NCI-H187 (cell line): ENCODE measurements at places on chromosomes 6 and 20.

- DNase-seq, result no peak
Observed at GRCh38 chr6:64896939-64897338, 810.1 kb downstream of the EYS start.

GRCh38 chr6:55047451-55048044 is 126.8 kb upstream of the HCRTR2 start:
- DNase-seq, result no peak

DNA sequence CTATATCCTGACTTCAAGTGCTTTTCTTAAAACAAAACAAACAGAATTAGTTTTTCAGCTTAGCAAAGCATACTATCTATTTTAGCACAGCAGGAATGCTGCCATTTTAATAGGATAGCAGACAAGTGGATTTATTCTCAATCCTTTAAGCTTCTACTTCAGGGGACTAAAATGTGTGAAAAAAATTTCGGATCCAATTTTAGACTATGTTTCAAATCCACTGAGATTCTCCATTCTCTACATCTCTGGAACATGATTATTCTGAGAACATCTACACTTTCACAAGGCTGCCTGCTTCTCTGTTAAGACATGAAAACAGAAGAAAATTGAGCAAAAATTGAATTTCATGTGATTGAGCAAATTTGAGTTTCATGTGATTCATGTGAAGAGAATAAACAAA is 1321.3 kb downstream of the HACE1 start:
- DNase-seq, result no peak

DNA sequence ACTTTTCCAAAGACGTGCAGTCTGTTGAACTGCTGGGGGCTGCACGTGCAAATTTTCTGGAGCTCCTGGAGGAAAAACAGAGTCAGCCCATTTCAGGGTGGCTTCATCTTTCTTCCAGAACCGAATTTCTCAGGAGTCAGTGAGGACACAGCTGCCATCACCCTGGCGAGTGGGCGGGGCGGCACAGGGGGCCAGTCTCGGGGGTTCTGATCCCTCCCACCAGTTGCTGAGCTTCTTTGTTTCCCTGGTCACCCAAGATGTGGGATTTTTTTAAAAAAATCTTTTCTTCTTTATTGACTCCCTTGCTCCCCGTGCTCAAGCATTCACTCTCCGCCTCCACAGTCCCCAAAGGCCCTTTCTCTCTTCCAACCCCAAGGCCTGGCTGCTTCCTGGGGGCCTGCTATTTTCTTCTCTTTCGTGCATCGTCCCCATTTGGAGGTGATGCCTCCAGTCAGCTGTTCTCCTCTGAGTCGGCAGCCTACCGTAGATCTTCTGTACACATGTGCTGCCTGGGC is 8.9 kb downstream of the C6orf118 start:
- DNase-seq, result no peak

DNA sequence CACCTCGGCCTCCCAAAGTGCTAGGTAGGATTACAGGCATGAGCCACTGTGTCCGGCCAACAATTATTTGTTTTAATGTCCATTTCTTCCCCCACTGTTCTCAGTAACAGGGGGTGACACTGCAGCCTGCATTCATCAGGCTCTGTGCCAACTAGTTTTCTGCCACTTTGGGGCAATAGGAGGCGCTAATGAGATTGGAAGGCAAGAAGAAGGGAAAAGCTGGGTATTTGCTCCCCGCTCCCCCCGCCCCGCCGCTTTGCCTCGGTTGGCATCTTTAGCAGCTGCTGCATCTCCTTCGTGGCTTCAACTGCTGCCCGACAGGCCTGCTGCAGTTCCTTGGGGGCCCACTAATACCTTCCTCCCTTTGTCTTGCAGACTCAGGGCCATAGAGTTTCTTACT is 35.0 kb upstream of the MDGA1 start:
- no peak for DNase-seq

DNA sequence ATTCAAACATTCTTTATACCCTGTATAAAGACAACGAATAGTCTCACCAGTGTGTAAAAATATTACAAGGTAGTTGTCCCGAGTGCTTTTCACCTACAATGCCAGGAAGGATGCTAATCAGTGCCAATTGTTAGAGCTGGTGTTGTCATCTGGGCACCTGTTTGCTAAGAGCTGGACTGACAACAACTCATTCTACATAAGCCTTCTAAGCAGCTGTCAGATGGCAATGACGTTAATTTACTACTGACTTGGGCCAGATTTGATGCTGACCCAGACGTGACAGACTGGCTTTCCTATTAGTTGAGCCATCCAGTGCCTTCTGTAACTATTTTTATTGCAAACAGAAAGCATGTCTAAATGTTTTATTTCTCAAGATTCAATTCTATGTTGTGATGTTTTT is 355.2 kb downstream of the ADGRB3 start:
- no peak for DNase-seq

GRCh38 chr6:15088904-15089568 is 156.8 kb upstream of the JARID2 start:
- DNase-seq, result peak; percentile 80

DNA sequence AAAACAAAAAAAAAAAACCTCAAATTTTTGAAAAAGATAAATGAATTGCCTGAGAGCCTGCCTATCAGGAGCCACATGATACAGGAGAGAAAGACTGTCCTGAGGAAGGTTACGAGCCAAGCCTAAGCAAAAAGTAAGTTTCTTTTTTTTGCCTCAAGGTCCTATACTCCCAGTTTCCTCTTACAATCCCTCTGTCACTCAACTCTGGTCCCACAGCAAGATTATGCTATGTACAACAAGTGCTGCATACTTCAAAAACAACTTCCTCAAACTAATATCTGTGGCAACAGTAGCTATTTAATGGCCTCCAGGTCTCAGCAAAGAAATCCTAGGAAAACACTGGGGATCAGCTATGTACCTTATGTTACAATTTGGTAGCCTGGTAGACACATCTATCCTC is 46.8 kb downstream of the PLN start:
- DNase-seq, result no peak

DNA sequence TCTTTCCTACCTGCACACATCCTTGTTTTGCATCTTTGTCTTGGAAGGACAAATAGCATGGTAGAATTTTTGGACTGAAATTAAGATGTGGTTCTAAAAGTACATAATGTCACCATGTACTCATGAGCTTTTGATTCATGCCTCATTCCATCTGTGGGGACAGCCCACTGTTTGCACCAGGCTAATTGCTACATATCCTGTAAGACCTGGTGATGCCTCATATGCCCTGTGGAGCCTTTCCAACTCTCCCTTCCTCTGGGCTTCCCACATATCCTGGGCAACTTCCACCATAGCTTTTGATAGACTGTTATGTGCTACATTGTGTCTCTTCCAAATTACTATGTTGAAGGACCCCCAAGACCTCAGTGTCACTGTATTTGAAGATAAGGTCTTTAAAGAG is 213.6 kb upstream of the PREP start:
- DNase-seq, result no peak

DNA sequence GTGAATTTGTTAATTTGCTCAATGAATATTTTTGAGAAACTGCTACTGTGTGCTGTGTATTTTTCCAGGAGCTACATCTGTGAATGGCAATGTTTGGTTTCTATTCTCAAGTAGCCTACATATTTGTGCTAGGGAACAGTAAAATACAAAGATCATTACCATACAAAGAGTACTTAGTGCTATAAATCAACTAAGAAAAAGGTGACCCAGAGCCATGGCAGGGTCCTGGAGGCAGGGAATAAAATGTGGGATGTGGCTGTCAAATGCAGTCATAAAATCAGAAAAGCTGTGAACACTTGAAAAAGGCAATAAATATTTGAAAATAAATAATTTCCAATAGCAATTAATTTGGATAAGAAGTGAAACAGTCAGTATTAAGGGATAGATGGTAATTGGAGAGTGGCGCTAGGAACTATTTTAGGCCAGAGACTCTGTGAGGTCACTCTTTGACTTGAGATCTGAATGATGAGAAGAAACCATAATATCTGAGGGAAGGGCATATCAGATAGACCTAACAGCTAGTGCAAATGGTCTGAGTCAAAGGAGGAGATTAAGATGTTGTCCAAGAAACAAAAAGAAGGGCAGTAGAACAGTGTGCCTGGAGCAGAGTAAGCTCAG is 98.8 kb downstream of the MANEA start:
- no peak for DNase-seq

- DNase-seq, result no peak
Observed at GRCh38 chr6:137678451-137678850, 184.3 kb upstream of the OLIG3 start.

- DNase-seq, result no peak
Observed at GRCh38 chr6:35370124-35370741, 27.9 kb downstream of the PPARD start.

DNA sequence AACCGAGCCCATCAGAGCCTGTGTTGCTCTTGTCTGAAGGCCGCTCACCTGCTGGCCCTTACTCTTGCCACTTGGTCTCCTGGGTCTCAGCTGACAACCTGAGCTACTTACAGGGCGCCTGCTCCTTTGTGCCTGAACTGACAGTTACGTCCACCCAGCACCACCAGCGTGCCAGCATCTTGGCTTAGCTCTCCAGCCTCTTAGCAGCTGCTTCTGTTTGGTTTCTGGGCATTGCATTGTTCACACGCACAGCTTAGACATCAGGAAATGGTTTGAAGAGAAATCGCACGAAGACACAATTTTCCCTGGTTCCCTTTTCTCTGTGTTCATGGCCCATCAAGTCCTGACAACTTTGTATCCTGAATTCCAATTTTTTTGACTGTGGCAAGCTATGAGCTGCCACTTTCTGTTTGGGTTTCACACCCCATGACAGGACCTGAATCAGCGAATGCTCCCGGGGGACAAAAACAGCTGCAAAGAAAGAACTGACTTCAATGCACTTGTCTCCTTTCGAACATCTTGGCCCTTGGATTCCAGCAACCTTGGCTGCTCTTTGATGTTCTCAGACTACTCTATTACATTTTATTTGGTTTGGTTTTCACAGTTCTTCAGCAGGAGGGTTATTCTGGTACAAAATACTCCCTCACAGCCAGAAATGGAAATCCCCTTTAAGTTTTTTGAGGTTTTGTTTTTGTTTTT is 45.2 kb upstream of the LY86 start:
- DNase-seq, result no peak

DNA sequence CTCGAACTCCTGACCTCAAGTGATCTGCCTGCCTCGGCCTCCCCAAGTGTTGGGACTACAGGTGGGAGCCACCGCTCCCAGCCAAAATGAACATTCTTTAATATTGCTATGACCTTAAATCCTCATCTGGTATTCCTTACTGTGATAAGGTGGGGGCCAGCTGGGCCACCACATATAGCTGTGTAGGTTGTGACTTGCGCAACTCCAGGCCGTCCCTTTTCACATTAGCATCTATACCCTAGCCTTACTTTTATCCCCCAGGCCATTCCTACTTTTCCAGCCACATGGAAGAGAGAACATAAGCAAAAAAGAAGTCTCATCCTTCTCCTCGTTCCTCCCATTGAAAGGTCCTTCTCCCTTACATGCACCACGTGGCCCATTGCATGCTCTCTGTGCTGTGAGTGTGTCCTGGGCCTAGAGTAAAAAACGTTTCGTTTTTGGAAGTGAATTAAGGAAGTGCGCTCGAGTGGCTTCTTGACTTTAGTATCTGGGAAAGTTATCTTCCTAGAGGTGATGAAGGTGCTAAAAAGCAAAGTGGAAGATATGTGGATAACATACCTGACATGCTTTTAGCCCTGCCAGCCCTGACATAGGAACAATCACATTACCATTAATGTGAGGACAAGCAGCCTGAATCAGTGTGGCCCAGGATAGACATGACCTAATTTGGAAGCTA is 56.8 kb upstream of the KIF13A start:
- no peak for DNase-seq

GRCh38 chr6:27752038-27752885 is 159.9 kb downstream of the OR2B2 start:
- DNase-seq, result peak; percentile 18

DNA sequence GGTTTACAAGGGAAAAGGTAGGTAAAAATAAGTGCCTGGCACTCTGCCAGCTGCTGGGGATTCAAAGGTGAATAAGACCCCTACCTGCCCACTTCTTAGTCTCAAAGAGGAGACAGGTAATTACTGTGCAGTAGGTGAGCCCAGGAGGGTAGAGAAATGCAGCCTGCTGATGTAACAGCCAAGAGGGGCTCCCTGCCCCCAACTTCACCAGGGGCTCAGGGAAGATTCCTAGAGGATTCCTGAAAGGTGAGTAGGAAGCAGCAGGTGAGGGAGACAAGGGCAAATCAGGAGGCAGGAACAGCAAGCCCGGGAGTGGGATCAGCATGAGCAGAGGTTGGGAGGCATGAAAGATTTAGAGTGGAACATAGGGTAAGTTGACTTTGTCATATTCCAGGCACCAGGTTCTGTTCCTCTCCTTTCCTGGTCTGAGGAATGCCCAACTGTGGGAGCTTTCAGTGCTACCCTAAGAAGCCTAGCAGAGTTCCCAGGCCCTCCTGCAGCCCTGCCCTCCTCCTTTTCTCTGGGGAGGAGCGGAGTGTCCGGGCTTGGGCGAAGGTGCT is 258.1 kb downstream of the LRFN2 start:
- DNase-seq, result no peak

DNA sequence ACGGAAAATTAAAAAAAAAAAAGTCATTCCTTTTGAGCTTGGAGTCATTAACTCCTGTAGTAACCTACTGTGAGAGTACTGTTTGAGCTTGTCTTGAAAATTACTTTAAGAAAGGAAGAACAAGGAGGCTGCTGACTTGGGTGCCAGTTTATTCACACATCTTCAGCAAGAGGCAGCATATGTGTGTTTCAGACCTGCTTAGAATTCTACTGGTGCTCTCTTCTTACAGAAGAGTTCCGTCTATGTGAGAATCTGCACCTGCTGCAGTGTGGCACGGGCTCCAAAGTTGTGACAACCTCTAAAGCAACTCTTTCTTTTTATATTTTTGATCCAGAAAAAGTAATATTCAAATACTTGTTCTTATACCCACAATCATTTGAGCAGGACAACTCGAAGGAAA is 117.4 kb upstream of the SOX4 start:
- DNase-seq, result no peak

- no peak for DNase-seq
Observed at GRCh38 chr6:15876406-15876805, 213.6 kb upstream of the DTNBP1 start.

DNA sequence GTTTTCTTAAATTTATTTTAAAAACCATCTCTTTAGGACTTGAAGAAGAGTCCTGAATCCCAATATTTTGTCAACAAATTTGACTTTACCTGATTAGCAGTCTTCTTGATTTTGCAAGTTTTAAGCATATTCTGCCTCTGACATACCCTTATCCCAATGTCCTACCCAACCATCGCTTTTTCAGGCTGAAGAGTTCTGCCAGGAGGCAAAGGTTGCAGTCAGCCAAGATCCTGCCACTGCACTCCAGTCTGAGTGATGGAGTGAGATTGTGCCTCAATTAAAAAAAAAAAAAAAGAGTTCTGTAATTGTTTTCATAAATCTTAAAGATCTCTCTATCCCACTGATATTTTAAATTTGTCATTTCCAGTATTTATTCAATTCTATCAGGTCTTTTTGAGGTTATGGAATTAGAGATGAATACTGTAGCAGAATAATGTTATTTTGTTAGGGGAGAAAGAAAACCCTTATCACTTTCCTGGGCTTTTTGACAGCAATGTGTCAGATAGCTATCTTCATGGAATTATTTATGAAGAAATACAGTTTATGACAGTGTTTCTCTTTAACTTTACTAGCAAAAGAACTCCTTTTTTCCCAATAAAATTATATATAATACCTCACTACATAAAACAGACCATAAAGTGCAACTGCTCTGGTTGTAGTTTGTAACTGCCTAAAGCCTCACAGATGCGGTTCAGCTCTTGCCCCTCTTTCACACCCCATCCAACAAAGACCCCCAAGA is 78.2 kb downstream of the IBTK start:
- DNase-seq, result no peak
